ENCODE measurements at places on chromosomes 5 and 9.

- DNase-seq, result no peak
Observed at GRCh38 chr5:177171961-177172360, 38.4 kb downstream of the NSD1 start.

DNA sequence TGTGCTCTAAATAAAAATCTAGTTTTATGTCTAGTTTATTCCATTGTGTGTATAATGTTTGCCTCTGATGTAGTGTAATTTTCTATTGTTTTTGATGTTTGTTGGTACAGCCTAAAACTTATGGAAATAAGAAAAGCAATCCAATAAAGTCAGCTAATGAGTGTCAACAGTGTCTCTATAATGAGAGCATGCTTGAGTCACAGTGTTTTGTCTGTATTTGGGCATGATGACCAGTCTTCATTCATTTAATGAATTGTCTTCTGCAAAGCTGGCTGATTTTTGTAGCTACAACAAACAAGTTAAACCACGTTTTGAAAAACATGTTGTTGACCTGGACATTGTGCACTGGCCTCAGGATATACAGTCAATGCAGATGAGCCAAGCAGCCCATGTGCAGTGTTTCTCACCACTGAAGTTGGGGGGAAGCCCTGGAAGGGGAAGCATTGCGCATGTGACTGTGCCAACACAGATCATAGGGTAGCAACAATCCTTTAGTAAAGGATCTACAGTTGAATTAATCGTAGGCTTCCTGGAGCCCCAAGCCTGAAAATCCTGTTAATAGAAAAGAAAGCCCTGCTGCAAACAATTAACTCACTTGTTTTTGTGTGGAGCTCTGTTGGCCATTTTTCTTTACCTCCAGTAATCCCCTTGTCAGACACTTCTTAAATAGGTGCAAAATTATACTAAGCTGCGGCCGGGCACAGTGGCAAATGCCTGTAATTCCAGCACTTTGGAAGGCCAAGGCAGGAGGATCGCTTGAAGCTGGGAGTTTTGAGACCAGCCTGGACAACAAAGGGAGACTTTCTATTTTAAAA lies 88.0 kb downstream of the INIP start:
- DNase-seq, result no peak

- DNase-seq, result no peak
Observed at GRCh38 chr9:132644251-132644650, 25.5 kb downstream of the DDX31 start.

DNA sequence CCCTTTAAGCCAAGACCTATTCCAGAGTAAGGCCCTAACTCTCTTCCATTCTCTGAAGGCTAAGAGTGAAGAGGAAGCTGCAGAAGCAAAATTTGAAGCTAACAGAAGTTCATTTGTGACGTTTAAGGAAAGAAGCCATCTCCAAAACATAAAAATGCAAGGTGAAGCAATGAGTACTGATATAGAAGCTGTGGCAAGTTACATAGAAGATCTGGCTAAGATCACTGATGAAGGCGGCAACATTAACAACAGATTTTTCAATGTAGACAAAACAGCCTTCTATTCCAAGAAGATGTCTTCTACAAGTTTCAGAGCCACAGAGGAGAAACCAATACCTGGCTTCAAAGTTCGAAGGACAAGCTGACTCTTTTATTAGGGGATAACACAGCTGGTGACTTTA lies 1143.4 kb downstream of the CDH12 start:
- no peak for DNase-seq

DNA sequence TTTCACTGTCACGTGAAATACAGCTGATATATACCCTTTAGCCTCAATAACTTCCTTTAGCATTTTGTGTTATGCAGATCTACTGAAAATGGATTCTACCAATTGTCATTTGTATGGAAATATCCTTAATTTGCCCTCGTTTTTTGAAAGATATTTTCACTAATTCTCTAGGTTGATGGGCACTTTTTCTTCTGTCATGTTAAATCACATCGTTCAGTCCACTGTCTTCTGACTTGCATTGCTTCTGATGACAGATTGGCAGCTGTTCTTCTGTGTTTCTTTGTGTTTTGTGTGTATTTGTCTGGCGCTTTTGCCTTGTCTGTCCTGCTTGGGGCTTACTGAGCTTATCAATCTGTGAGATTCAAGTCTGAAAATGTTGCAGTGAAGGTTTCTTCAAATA lies 9.7 kb upstream of the CLPTM1L start:
- no peak for DNase-seq

GRCh38 chr5:132142459-132142858 lies 68.9 kb downstream of the CSF2 start:
- no peak for DNase-seq

GRCh38 chr9:14251154-14252071 lies 62.5 kb downstream of the NFIB start:
- peak; percentile 71 for DNase-seq

- no peak for DNase-seq
Observed at GRCh38 chr9:109063760-109064159, 50.5 kb upstream of the CTNNAL1 start.

DNA sequence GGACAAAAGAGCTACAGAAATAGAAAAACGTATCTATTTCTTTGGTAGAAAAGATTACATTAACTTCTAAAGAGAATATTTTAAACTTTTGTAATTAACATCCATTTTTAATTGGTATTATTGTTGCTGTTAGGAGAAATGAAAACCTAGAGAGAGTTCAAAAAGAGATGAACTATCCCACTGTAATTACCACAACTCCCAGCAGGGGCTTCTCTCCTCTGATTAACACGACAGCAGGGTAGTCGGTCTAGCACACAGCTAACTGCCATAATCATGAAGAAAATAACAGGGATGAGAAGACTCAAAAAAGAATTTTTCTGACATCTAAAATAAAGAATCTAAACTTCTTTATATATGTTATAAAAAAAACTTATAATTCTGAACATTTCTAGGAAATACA lies 86.2 kb upstream of the CDH9 start:
- DNase-seq, result no peak

DNA sequence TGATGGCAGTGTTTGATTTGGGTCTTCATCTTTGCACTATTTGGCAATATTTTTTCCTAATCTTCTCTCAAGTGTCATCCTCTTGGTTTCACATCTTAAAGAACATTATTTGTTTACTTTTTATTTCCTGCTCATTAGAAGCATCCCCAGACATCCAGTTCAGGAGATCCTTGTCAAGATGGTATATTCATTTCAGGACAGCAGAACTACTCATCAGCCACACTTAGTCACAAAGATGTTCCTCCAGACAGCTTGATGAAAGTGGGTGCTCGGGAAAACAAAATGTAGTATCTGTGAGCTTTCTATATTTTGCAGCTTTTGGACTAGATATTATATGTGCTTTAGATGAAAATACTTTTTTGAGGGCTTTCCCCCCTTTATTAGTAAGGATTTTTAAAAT lies 72.1 kb upstream of the SREK1 start:
- DNase-seq, result no peak

DNA sequence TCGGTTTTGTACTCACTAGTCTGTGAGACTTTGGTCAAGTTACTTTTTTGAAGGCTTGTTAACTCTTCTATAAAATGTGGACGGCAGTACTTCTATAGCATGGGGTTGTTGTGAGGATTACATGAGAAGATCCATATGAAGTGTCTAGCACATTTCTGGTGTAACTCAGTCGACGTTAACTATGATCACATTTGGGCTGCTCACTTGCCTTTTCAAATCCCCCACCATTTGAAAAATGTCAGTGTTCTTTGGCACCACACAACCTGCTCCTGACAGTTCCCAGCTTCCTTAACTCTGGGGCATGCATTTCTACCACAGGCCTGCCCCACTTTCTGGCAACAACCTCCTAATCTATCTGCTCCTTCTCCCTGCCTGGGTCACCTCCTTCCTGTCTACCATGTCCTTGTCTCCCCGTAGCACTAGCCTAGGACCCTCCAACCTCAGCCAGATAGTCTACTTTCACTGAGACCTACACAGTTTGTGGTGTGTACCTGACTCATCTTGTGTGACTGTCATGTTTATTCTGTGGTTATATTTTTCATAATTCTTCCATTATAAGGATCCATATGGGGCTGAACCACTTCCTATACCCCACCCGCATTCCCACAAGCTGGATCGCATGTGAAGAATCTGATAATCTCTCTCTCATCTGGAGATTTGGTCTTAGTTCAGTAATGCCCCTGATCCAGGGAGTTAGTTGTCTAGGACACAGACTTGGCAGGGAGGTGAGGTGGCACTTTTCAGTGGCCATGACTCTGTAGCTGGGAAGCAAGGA lies 30.2 kb upstream of the BASP1 start:
- no peak for DNase-seq

- DNase-seq, result no peak
Observed at GRCh38 chr9:128768606-128769005, 3.1 kb downstream of the ZER1 start.

Data from NCI-H510A (cell line).